ENCODE measurements at places on chromosomes 4 and X. TPM values are rescaled to one million over a fixed set of nuclear protein-coding genes. Genes with fewer than 3 reads are reported as not detected.

DNA sequence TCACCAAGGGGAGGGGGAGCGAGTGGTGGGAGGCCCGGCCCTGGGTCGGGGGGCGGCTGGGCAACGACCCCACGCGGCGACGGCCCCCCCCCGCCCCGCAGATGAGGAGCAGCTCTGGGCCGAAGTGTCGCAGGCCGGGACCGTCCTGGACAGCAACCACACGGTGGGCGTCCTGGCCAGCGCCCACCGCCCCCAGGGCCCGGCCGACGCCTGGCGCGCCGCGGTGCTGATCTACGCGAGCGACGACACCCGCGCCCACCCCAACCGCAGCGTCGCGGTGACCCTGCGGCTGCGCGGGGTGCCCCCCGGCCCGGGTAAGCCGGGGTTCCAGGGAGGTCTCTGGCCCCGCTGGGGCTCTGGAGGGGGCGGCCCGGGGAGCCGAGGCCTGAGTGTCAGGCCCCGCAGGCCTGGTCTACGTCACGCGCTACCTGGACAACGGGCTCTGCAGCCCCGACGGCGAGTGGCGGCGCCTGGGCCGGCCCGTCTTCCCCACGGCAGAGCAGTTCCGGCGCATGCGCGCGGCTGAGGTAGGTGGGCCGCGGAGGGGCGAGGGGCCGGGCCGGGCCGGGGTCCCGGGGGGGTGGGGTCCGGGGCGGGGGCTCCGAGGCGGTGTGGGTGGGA is 8.7 kb upstream of the FGFRL1 start:
- no peak overlapping the region for H3K4me3 ChIP-seq
- H3K27ac ChIP-seq = no peak overlapping the region
- peaks cover 38% of the 10 kb centered on the region for H3K27me3 ChIP-seq
- H3K4me1 ChIP-seq = peaks cover 15% of the 10 kb centered on the region

Gene CITED1
- not detected for total RNA-seq

Gene PNMA6F
- 0.14 TPM for total RNA-seq

Gene ARHGEF38
- not detected for total RNA-seq

DNA sequence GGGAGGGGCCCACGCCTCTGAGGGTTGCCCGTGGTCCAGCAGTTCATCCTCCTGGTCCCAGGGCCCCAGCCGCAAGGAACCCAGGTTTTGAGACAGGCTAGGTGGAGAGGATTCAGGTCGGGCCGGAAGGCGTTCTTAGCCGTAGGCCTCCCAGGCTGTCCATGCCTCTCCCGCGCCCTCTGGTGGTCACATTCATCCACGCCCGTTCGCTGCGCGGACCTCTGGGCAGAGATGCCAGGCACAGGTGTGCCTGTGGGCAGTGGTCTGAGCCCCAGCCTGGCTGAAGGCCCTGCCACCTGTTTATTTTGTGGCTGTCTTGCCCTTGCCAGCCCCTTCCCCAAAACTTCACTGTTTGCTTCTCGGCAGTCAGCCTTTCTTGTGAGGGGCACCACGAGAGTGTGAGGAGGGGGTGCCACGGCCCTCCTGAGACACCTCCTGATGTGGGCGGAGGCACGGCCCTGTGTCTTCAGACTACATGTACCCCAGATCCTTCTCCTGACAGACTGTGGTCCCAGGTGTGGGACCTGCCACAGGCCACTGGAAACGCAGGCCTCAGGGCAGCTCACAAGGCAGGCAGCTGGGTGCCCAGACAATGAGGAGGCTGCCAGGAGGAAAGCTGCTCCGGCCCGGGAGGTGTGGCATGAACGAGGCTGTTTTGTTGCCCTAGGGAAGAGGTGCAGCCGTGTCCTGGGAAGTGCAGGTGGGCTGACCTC is 5.0 kb downstream of the UVSSA start:
- H3K27me3 ChIP-seq = no peaks in the 10 kb centered on the region
- no peak overlapping the region for H3K4me3 ChIP-seq
- no peak overlapping the region for H3K27ac ChIP-seq
- H3K36me3 ChIP-seq = no peaks in the 10 kb centered on the region

Gene SPACA5
- total RNA-seq = not detected

GRCh38 chr4:58761563-58761962 is 1651.4 kb upstream of the IGFBP7 start:
- DNase-seq = no peak
- H3K36me3 ChIP-seq = no peaks in the 10 kb centered on the region
- H3K4me1 ChIP-seq = no peaks in the 10 kb centered on the region
- H3K27me3 ChIP-seq = no peaks in the 10 kb centered on the region
- H3K27ac ChIP-seq = no peak overlapping the region

DNA sequence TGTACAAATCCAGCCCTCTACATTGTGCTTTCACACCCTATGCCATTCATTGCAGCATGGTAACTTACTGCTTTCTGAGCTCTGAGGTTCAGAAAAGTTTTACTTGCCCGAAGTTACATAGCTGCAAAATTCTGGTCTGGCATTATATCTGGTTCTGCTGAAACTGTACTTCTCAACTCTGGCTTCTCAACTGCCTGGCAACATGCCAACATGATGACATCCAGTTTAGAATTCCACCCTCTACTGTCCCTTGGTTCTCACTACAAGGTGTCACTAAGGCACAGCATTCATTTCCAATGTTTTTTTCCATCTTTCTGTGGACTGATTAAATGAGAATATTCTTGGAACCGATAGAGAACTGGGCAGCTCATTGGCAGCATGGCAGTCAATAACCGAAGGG is 242.9 kb upstream of the PRPS2 start:
- H3K4me1 ChIP-seq = no peaks in the 10 kb centered on the region
- DNase-seq = no peak
- H3K27ac ChIP-seq = no peak overlapping the region
- H3K27me3 ChIP-seq = peaks cover 6% of the 10 kb centered on the region
- H3K36me3 ChIP-seq = no peaks in the 10 kb centered on the region
- no peak overlapping the region for H3K4me3 ChIP-seq

GRCh38 chr4:76420188-76420761 is 666 bp downstream of the CCDC158 start:
- no peaks in the 10 kb centered on the region for H3K36me3 ChIP-seq
- H3K4me1 ChIP-seq = no peaks in the 10 kb centered on the region
- DNase-seq = no peak
- no peak overlapping the region for H3K4me3 ChIP-seq

Gene PTTG2
- not detected for total RNA-seq

- peaks cover 36% of the 10 kb centered on the region for H3K4me1 ChIP-seq
- DNase-seq = peak; percentile 63
- H3K4me3 ChIP-seq = no peak overlapping the region
- H3K27me3 ChIP-seq = no peaks in the 10 kb centered on the region
- peak overlapping the region; percentile 31 for H3K27ac ChIP-seq
- no peaks in the 10 kb centered on the region for H3K36me3 ChIP-seq
Observed at GRCh38 chr4:173415885-173416653, 17.2 kb upstream of the SCRG1 start.
